ENCODE measurements at places on chromosomes 1 and 21. TPM values are rescaled to one million over a fixed set of nuclear protein-coding genes. Genes with fewer than 3 reads are reported as not detected.

Gene ITGB2
- 13.8 TPM for polyA plus RNA-seq

Gene LEFTY1
- 5.1 TPM for polyA plus RNA-seq

Gene KIAA0040
- polyA plus RNA-seq: 19.4 TPM

Gene ERO1B
- polyA plus RNA-seq: 11.3 TPM

Gene CHIA
- not detected for polyA plus RNA-seq

Gene HRNR
- 1.0 TPM for polyA plus RNA-seq

Gene ADAM30
- not detected for polyA plus RNA-seq

Gene NUDT4B
- polyA plus RNA-seq: 1.1 TPM

Gene PSMB2
- 83.1 TPM for polyA plus RNA-seq

Gene PRPF38A
- polyA plus RNA-seq: 74.0 TPM

Gene CD101
- polyA plus RNA-seq: 1.8 TPM

Data from right renal pelvis (tissue), 4 donors.